ENCODE measurements at places on chromosomes 3 and 15.

- H3K4me1 ChIP-seq = no peaks in the 10 kb centered on the region
- DNase-seq = no peak
- H3K27me3 ChIP-seq = no peaks in the 10 kb centered on the region
- no peak overlapping the region for H3K4me3 ChIP-seq
- H3K27ac ChIP-seq = no peak overlapping the region
Measured at GRCh38 chr3:12766541-12766940, 7.5 kb upstream of the TMEM40 start.

DNA sequence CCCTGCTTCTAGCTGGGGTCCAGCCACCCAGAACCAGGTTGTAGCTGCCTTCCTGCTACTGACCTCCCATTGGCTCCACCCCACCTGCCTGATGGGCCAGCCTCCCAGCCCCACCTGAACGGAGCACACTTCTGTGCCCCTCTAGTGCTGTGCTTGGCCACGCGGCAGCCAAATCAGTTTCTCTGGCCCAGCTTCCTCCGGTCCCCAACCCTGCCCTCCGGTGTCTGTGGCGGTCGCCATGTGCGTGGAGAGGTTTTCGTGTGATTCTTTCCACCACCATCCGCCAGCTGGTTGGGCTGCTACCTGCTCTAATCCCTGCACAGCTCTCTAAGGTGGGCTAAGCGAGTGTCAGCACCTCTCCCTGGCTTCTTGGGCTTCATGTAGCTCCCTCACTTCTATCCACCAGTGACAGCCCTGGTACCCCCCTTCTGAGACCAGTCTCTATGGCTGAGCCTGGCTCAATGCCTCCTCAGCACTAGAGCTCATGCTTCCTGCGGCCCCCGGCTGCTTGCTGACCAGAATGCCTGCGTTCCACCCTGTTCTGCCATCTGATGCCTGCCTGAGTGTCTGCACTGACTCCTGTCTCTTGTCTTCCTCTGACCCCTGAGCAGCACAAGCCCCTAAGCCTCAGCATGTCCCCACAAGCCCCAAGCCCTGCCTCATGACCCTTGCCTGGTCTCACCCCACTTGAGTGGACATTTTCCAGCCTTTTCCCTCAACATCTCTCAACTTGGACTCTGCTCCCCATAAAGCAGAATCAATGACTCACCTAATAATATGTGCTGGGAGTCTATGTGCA, 23.2 kb upstream of the MAGEF1 start:
- no peaks in the 10 kb centered on the region for H3K27me3 ChIP-seq
- no peak overlapping the region for H3K27ac ChIP-seq
- no peak overlapping the region for H3K4me3 ChIP-seq
- no peaks in the 10 kb centered on the region for H3K36me3 ChIP-seq
- H3K4me1 ChIP-seq = no peaks in the 10 kb centered on the region

- H3K4me3 ChIP-seq = no peak overlapping the region
- no peak for DNase-seq
- no peak overlapping the region for H3K27ac ChIP-seq
- H3K36me3 ChIP-seq = no peaks in the 10 kb centered on the region
Measured at GRCh38 chr3:108485146-108485545, 25.2 kb downstream of the MYH15 start.

- H3K27ac ChIP-seq = peak overlapping the region; percentile 98
- H3K4me1 ChIP-seq = peaks cover 12% of the 10 kb centered on the region
- no peaks in the 10 kb centered on the region for H3K27me3 ChIP-seq
Measured at GRCh38 chr3:185935465-185936272, 2.1 kb downstream of the TRA2B start.

DNA sequence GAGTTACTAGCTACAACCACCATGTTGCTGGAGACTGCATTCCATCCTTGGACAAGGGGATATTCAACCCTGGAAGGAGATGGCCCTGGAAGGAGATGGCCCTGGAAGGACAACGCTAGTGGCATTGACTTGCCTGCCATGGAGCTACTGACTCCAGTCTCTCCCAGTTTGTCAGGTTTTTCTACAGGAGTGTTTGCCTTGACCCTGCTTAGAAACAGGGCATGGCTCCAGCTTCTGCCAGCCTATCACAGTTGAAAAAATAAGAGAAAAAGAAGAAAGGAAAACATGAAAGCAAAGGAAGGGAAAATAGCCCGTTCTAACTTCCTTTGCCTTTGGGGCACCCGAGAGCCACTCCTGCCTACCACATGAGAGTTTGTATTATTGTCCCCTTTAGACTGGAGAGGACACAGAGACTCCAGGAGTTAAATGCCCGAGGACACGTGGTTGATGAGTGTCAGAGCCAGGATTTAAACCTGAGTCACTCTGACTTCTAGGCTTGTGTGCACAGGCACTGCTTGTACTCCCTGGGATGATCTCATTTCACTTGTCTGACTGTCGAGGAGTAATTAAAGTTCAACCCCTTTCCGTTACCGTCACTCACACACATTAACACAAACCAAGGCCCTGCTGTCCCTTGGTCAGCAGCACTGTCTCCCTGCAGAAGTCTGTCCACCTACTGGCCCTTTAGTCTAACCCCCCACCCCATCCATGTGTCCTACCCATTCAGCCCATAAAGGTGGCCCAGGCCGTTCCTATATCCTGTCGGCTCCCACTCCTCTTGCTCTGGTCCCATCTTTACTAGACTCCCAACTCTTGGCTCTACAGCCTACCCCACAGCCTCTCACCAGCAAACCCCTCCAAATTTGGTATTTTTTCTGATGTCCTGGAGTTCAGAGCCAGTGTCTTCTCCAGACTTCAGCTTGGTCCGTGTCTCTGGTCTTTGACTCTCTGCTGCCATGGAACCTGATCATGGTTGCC, 46.1 kb downstream of the C2CD4A start:
- peak overlapping the region; percentile 72 for H3K27ac ChIP-seq
- peak; percentile 55 for DNase-seq
- H3K4me1 ChIP-seq = peaks cover 31% of the 10 kb centered on the region

GRCh38 chr3:72272356-72272755, 487.4 kb upstream of the PROK2 start:
- no peak overlapping the region for H3K4me3 ChIP-seq
- DNase-seq = no peak
- no peaks in the 10 kb centered on the region for H3K27me3 ChIP-seq
- H3K27ac ChIP-seq = no peak overlapping the region
- no peaks in the 10 kb centered on the region for H3K36me3 ChIP-seq
- H3K4me1 ChIP-seq = peaks cover 3% of the 10 kb centered on the region

GRCh38 chr3:146339349-146339748, 88.4 kb upstream of the PLSCR4 start:
- no peaks in the 10 kb centered on the region for H3K36me3 ChIP-seq
- H3K4me1 ChIP-seq = no peaks in the 10 kb centered on the region
- no peak for DNase-seq

DNA sequence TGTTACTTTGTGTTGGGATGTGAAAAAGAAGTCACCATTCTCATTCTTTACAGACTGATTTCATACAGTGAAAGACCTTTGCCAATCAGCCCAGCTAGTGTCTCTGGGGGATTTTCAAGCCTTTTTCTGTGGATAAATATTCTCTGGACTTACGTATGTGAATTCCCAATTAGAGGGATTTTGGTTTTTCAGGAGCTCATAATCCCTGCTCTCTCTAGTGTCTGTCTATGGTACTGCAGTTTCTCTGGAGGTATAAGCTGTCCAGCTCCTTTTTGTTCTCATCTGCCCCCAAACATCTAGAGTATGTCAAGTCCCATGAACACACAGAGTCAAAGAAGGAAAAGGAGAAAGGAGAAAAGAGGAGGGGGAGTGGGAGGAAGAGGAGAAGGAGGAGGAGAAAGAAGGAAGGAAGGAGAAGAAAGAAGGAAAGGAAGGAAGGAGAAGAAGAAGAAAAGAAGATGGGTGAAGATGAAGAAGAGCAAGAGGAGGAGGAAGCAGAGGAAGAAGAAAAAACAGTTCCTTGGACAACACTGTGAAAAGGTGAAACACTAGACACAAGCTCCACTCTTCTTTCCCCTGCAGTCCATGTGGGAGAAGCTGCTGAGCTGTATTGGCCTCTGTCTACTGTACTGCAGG, 218.6 kb downstream of the GREM1 start:
- no peaks in the 10 kb centered on the region for H3K27me3 ChIP-seq
- H3K27ac ChIP-seq = no peak overlapping the region
- no peaks in the 10 kb centered on the region for H3K4me1 ChIP-seq
- no peaks in the 10 kb centered on the region for H3K36me3 ChIP-seq
- no peak for DNase-seq

- H3K4me3 ChIP-seq = no peak overlapping the region
- H3K36me3 ChIP-seq = no peaks in the 10 kb centered on the region
- no peaks in the 10 kb centered on the region for H3K27me3 ChIP-seq
- H3K4me1 ChIP-seq = no peaks in the 10 kb centered on the region
- H3K27ac ChIP-seq = no peak overlapping the region
Measured at GRCh38 chr15:81163961-81164800, 30.1 kb downstream of the CFAP161 start.

- H3K36me3 ChIP-seq = no peaks in the 10 kb centered on the region
- no peaks in the 10 kb centered on the region for H3K27me3 ChIP-seq
- H3K27ac ChIP-seq = no peak overlapping the region
- no peaks in the 10 kb centered on the region for H3K4me1 ChIP-seq
- no peak for DNase-seq
- H3K4me3 ChIP-seq = no peak overlapping the region
Measured at GRCh38 chr3:43097400-43098080, 8.3 kb downstream of the POMGNT2 start.

GRCh38 chr3:153158961-153159735, 2.9 kb upstream of the RAP2B start:
- no peak overlapping the region for H3K4me3 ChIP-seq
- no peaks in the 10 kb centered on the region for H3K4me1 ChIP-seq
- no peaks in the 10 kb centered on the region for H3K36me3 ChIP-seq
- H3K27me3 ChIP-seq = no peaks in the 10 kb centered on the region

DNA sequence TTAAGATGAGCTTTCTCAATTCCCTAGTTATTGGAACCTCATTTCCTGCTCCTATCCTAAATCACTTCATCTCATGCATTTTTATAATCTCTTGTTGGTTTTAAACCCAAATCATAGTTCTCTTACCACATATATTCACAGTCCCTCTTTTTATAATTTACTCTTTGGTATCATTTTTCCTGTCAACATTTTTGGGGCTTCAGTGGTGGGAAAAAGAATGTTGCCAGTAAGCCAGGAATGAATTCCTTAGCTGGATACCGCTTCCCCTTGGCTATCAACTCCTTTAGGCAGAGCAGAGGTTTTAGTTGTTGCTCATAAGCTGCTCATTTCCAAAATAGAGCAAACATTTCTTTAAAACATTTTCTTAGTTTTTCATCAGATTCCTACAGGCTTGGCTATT, 112.3 kb downstream of the GALK2 start:
- H3K27me3 ChIP-seq = no peaks in the 10 kb centered on the region
- no peaks in the 10 kb centered on the region for H3K4me1 ChIP-seq
- H3K27ac ChIP-seq = no peak overlapping the region
- no peaks in the 10 kb centered on the region for H3K36me3 ChIP-seq
- H3K4me3 ChIP-seq = no peak overlapping the region
- DNase-seq = no peak

- no peaks in the 10 kb centered on the region for H3K4me1 ChIP-seq
- H3K27ac ChIP-seq = no peak overlapping the region
- H3K4me3 ChIP-seq = no peak overlapping the region
- no peaks in the 10 kb centered on the region for H3K27me3 ChIP-seq
- DNase-seq = no peak
Measured at GRCh38 chr3:82002491-82002890, 241.0 kb upstream of the GBE1 start.

DNA sequence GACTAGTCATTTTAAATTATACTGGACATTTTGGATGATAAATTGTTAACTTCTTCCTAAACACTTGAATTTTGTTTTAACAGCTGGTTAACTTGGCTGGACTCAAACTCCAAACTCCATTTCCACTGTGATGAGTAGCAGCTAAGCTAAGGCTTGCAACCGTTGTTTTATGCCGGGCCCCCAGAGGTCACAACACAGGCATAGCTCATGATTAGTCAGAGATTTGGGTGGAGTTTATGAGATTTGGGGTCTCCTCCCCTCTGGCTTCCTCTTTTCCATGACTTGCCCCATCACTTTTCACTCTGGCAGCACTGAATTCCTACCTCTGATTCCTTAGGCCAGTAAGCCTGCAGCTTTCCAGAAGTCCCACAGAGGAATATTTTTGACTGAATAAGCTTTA, 12.8 kb downstream of the THAP10 start:
- H3K27ac ChIP-seq = no peak overlapping the region
- H3K4me1 ChIP-seq = no peaks in the 10 kb centered on the region
- no peaks in the 10 kb centered on the region for H3K36me3 ChIP-seq
- no peaks in the 10 kb centered on the region for H3K27me3 ChIP-seq

DNA sequence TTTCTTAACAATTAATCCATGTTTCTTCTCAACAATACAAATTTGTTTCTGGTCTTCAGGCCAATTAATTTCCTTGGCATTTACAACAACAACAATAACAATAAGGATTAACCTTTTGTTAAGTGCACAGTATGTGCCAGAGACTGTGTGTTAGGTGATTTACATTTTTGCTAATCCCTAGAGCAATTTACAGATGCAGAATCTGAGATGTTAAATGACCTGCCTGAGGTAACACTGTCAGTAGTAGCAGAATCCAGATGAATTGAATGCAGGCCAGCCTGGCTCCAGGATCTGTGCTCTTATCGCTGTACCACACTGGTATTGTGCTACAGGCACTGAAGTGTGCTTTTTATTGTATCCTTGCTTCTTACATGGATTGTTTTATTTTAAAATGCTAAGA, 122.2 kb downstream of the MEIS2 start:
- peaks cover 6% of the 10 kb centered on the region for H3K4me1 ChIP-seq
- H3K4me3 ChIP-seq = no peak overlapping the region
- no peaks in the 10 kb centered on the region for H3K27me3 ChIP-seq
- no peaks in the 10 kb centered on the region for H3K36me3 ChIP-seq

GRCh38 chr3:182397164-182397563, 396.1 kb upstream of the ATP11B start:
- no peaks in the 10 kb centered on the region for H3K36me3 ChIP-seq
- H3K27ac ChIP-seq = no peak overlapping the region
- DNase-seq = no peak
- no peaks in the 10 kb centered on the region for H3K4me1 ChIP-seq
- no peaks in the 10 kb centered on the region for H3K27me3 ChIP-seq

DNA sequence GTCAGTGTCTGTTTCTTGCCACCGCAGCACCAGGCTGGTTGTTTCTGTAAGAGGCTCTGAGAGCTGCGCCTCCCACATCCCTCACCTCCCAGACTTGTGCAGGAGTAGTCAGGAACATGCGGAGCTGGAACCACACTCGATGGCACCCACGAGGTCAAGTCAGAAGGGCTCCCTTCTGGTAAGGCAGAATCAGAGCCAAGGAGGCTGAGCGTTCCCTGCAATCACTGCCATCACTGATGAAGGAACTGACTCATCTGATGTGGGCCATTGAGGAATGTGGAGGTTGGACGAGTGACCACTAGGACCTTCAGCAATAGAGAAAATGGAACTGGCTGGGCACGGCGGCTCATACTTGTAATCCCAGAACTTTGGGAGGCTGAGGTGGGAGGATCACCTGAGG, 35.7 kb upstream of the BLM start:
- no peak overlapping the region for H3K4me3 ChIP-seq
- no peak overlapping the region for H3K27ac ChIP-seq
- H3K4me1 ChIP-seq = no peaks in the 10 kb centered on the region
- H3K36me3 ChIP-seq = no peaks in the 10 kb centered on the region

All from pancreas (tissue), 10 donors.